Endodermal cell (in vitro differentiated cells): ENCODE measurements at places on chromosomes 6 and 20.
A peak's percentile ranks its signal among the peaks of the same experiment; 100 is the strongest.

- no peak for DNase-seq
Measured at GRCh38 chr6:48177786-48178185, 66.8 kb upstream of the PTCHD4 start.

- peak; percentile 11 for DNase-seq
Measured at GRCh38 chr6:14727494-14728395, 518.1 kb upstream of the JARID2 start.

GRCh38 chr6:89859744-89860143, 30.1 kb downstream of the CASP8AP2 start:
- DNase-seq, result no peak

- DNase-seq, result no peak
Measured at GRCh38 chr20:22232923-22233322, 351.4 kb downstream of the FOXA2 start.

GRCh38 chr20:62433658-62434497, 6.5 kb upstream of the RBBP8NL start:
- no peak for DNase-seq

DNA sequence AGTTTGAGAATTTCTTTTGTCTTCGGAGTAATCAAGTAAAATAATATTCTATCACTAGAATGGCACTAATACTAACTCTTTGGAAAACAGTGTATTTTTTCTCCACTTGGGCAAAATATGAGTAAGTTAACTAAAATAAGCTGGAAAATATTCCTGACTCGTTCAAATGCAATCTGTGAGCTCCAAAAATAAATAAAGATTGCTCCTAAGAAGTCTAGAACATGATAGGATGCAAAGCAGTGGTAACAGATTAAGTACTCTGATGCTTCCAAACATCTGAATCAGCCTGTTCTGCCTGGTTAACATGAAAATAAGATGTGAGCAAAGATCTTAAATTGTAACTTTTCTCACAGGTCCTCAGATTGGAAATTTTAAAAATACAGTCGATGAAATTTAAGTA, 285.1 kb upstream of the ID4 start:
- no peak for DNase-seq

GRCh38 chr6:67331304-67331703, 1303.8 kb upstream of the ADGRB3 start:
- DNase-seq, result no peak

DNA sequence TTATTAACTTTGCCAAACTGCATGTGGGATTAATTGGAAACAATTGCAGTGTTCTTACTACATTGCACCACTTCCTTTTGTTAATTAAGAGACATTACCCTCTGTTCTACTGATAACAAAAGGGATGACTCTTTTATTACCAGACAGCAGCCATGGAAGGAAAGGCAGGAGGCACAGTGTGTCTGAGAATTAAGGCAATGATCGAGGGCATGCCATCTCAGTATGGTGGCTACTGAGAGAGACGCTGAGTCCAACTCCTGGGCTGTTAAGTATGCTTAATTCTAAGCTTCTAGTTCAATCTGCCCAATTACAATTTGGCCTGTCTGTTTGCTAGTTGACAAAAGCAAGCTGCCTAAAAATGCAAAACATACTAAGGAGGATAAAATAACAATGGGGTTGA, 227.4 kb downstream of the PHACTR1 start:
- no peak for DNase-seq

DNA sequence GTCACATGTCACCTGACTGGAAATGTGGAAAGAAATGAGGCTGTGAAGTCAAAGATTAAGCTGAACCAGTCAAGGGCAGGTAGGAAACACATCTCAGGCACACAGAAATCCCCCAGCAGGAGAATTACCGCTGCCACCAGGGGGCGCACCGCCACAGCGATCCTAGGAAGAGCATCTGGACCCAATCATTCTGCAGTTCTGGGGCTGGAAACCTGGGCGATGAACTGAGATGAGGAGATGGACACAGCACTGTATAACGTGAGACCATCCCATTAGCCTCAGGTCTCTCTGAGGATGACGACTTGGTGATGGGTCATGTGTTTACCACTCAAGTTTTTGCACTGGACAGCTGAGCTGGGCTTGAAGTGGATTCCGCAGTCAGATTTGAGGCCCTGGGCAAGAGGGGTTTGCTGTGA, 6.5 kb upstream of the SLC24A3 start:
- peak; percentile 96 for DNase-seq

DNA sequence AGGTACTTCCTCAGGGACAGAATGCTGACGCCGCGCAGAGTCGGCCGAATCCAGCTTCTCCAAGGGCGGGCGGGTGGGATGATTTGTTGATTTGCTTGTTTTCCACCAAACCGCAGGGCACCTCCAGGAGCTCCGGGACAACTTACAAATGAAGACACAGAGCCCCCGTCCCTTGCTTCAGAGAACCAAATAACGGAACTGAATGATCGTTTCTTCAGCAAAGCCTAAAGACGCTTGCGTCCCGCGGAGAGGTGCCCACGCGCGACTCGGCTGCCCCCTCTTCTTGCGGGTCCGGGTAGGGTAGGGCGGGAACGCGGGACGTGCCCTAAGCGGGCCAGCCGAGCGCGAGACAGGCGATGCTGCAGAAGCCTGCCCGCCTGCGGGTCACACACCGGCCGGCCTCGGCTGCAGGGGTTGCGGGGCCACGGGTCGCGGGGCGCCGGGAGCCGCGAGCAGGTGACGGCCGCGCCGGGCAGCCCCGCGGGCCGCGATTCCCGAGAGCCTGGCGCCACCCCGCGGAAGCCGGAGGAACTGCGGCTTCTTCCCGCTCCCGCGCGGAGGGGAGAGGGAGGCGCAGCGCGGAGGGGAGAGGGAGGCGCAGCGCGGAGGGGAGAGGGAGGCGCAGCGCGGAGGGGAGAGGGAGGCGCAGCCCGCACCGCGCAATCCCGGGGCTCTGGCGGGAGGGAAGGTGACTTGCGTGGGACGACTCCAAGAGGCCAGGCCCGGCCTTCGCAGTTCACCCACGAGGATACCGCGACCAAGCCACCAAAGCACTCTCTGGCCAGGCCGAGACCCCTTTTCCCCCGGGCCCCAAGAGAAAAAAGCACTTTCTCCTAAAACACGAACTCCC, 7.7 kb upstream of the FOXF2 start:
- peak; percentile 92 for DNase-seq

- no peak for DNase-seq
Measured at GRCh38 chr6:90538278-90539046, 48.4 kb downstream of the MAP3K7 start.

GRCh38 chr6:151494936-151495320, 1.1 kb downstream of the CCDC170 start:
- DNase-seq, result no peak

DNA sequence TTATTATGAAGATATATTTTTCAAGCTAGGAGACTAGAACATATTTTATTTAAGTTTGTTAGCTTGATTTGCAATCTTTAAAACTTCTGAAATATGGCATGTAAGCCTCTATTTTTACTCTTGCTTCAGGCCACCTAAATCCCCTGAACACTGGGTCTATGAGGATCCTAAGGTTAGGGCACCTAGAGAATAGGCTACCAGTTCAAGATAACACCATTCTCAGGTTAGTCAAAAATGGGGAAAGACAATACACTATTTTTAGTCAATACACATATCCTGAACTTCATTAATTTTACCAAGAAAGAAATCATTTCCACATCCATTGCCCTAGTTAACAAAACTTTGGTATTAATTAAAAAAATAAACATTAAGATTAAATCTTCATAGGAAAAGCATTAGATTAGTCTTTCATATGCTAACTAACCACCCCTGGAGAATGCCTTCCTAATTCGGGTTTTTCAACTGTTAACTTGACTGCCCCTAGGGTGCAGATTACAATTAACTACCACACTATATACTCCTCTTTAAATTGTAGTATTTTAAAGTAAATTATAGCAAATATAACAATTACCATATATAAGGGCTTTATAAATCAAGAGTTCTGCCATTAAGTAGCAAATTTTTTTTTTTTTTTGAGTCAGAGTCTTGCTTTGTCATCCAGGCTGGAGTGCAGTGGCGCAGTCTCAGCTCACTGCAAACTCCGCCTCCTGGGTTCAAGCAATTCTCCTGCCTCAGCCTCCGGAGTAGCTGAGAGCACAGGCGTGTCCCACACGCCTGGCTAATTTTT, 6.7 kb upstream of the HSF2 start:
- DNase-seq, result no peak

- no peak for DNase-seq
Measured at GRCh38 chr20:38608188-38608587, 6.6 kb downstream of the ARHGAP40 start.

- peak; percentile 79 for DNase-seq
Measured at GRCh38 chr20:33132513-33133372, 35.2 kb upstream of the BPIFA2 start.

DNA sequence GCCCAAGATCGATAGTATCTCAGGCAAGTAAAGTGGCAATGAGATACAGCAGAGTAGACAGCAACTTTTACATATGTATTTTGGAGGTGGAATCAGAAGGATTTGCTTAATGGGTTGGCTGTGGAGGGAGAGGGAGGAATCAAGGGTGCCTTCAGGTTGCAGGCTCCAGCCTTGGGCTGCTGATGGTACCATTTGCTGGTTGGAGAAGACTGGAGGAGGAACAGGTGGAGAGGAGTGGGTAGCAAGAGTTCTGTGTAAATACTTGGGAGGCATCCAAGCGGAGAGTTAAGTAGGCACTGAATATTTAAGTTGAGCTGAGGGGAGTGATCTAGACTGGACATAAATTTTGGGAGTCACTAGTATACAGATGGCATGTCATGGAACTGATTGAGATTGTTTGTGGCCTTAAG, 5.2 kb downstream of the BICRAL start:
- DNase-seq, result no peak

DNA sequence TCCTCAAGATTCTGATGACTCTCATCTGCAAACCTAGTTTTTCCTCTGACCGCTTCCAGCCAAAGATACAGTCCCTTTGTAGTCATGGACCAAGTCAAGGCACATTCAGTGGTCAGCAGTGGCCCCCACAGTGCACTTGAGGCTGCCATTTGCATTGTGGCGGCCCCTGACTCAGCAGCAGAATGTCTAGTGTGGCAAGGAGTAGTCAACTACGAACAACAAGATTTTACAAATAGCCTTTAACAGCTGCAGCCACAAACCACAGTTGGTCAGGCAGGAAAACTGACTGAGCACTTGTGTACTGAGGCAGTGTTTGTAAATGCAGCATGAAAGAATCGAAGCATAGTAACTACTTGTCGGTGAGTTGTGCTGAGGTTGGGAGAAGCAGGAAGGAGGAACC, 49.6 kb downstream of the SLC2A12 start:
- no peak for DNase-seq
